ENCODE measurements at places on chromosomes 5 and 9.

- DNase-seq: peak; percentile 46
These were observed 151.9 kb downstream of the INSYN2B start for GRCh38 chr5:169828385-169828784.

- peak; percentile 89 for DNase-seq
These were observed 103.8 kb downstream of the MAP1B start for GRCh38 chr5:72210888-72211678.

DNA sequence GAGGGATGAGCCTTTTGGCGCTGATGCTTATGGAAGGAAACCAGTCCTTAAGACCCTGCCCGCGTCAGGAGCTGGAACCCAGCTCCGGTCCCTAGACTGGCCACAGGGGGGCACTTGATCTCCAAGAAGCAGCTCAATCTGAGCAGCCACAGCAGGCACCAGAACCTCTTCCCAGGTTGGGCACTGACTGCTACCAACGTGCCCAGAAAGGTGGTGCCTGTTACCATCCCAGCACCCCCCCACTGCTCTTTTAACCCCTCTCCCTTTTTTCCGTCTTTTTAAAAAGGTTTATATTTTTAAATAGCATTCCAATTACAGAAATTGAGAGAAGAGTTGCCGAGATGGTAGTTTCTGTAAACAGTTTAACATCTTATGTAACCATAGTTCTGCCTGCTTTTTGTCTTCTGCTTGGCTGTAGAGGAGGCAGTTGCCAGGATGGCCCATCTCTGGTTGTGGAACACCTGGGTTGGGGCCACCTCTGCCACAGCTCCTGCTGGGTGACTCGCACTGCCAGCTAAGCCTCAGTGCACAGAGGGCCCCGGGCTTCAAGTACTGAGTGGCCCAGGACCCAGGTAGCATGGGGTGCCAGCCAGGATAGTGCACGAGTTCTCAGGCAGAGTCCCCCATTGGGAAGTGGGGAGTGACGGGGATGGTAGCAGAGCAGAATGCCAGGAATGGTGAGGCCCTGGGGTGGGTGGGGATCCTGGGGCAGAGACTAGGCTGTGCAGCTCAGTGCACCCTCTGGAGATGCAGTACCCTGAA, 62.8 kb downstream of the PFDN1 start:
- DNase-seq: peak; percentile 63

DNA sequence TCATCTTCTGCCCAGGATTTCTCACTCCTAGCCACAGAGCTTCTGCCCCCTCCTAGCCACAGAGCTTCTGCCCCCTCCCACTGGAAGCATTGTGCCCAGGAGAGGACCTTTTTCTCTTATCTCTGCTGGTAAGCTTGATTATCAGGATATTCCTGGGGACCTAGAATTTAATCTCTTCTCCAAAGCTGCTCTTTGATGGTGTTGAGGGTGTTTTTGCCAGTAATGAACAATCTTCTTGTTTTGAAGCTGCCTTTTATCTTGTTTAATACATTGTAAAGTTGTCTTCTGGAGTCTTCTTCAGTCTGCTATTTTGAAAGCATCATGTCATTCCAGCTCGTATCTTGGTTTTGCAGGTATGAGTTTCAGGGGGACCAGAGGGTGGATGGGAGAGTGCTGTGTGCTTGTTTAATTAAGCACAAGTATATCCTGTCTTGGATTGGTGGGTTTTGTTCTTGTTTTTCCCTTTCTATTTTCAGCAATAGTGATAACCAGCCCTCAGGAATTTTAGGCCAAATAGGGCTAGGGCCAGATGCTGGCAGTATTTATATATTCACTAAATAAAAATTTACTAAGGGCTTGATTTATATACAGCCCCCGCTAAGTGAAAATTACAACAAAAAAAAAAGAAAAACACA, 214.0 kb upstream of the DMRT1 start:
- no peak for DNase-seq

GRCh38 chr9:98538626-98539031, 170.1 kb downstream of the GABBR2 start:
- no peak for DNase-seq

DNA sequence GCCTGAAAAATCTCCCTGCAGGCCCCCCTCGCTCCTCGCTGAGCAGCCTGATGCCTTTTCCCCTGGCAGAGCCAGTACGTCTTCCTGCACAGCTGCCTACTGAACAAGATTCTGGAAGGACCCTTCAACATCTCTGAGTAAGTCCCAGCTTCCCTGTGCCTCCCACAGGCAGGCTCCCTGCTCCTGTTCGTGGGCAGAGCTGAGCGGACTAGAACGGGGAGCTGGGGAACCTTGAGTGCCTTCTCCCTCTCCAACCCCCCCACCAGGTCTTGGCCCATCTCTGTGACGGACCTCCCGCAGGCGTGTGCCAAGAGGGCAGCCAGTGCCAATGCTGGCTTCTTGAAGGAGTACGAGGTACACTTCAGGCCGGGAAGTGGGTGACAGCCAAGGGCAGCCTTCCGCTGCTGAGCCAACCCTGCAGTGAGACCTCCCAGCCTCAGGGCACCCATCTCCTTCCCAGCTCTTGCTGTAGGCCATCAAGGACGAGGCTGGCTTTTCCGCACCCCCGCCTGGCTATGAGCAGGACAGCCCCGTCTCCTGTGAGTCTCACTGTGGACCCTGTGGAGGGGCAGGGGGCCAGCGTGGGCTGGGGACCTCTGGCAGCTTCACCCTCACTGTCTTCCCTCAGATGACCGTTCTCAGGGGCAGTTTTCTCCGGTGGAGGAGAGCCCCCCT, 21.1 kb upstream of the SPTLC1 start:
- DNase-seq: no peak

DNA sequence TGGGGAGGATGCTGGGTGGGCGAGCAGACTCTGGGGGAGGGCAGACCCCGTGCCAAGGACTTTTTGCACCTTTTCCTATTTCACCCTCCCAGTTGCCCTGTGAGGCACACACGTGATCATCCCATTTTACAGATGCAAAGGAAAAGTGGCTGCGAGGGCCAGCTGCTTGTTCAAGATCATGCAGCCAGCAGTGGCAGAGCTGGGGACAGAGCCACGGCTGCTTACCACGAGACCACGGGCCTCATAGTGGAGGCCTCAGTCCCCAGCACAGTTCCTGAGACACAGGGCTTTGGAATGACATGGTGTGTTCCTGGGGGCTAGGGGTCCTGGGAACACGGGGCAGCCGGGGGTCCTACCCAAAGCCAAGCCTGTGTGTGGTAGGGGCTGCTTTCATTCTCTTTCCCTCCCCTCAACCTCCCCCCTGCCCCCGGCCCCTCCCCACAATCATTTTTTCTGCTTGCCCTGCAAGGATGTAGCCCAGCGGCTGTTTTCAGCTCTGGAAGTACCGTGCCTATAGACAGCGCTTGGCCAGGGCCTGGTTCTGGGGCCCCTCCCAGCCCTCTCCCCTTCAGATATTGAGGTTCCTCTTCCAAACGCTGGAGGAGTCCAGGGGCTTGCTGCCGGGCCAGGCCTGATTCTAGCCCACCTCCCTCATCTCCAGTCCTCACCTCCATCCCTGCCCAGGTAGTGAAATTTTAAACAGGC, 58.5 kb upstream of the IER5L start:
- DNase-seq: no peak

DNA sequence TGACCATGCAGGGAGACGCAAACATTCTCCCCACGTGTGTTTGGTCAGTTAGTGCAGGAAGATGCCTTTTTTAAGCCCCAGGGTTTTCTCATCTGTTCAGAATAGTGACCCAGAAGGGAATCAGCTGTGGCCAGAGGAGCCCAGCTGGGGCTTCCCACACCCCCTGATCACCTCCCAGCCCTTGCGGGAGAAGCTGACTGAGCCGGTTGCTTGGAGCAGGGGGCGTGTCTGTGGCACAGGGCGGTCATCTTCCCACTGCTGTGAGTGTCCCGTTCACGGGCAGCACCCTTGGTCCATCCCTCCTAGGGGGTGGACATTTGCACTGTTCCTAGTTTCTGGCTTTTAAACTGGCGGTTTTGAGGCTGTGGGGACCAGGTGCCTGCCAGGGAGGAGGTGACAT, 69.7 kb downstream of the NEK6 start:
- no peak for DNase-seq

DNA sequence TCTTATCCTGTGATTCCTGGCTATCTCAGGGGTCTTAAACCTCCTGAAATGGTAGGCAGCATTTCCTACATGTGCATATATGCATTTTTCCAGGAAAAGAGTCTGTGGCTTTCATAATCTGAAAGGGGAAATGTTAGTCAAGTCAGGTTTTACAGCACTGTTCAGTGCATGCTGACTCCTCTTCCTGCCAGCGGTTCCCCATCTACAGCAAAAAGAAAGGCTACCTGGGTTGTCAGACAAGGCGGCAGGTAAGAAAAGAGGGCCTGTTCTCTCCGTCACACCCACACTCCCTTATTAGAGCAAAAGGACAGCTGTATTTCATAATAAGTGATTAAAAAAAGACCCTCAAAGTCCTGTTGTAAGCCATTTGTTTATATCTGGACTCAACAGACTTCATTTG, 4.3 kb upstream of the SPATA6L start:
- DNase-seq: no peak

Measured in HT1080 (cell line).